CD4-positive, CD25-positive, alpha-beta regulatory T cell (primary cell): ENCODE measurements at places on chromosomes 6 and 20.

DNA sequence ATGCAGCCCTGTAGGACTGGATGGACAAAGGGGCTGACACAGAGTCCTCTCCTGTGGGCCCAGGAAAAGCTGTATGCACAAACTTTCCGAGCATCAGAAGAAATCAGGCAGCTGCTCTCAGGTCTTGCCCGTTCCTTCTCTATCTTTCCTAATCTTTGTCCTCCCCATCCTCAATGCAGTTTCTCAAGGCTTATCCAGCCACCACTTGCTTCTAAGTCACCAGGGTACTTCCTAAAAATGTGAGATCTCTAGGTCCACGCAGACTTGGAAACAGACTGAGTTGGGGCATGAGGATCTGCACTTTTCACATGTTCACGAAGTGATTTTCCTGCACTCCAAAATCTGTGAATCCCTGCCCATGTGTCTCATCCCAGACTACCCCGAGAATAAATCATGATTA, 394.5 kb upstream of the SLC35B3 start:
- DNase-seq = no peak
- no peaks in the 10 kb centered on the region for H3K4me1 ChIP-seq
- H3K4me3 ChIP-seq = no peak overlapping the region
- H3K27ac ChIP-seq = no peak overlapping the region
- H3K27me3 ChIP-seq = no peaks in the 10 kb centered on the region

DNA sequence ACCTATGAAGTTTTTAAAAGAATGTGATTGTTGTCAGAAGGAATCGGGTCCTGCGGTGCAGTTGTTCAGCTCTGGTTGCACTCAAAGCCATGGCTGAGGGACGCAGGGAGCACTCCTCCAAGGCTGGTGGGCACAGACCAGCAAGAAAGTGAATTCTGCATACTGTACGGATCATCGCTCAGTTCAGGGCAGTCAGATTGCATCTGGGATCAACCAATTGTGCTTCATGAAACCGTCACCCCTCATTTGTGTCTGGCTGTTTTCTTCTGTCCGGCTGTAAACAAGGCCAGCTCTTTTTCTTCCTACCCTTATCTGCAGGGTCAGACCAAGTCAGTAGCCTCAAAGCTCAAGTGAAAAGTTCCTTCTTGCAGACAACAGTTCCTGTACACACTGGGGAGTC, 478.3 kb downstream of the TFAP2A start:
- no peak overlapping the region for H3K4me3 ChIP-seq
- DNase-seq = no peak
- H3K27ac ChIP-seq = no peak overlapping the region
- no peaks in the 10 kb centered on the region for H3K4me1 ChIP-seq
- no peaks in the 10 kb centered on the region for H3K27me3 ChIP-seq

DNA sequence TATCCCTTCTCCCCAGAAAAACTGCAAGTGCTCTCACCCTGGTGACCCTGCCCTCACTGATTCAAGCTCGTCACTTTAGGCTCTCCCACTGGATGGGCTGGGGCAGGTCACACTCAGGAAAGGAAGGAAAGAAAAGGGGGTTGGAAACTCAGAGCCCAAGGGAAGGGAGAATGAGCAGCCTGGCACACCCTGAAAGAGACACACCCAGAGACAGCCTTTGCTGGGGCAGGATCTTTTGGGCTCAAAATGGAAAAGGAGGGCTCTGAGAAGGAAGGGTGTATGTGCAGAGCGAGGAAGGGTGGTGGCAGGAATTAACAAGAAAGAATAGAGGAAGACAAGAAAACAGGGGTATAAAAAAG, 2.5 kb downstream of the PPP1R18 start:
- peaks cover 5% of the 10 kb centered on the region for H3K36me3 ChIP-seq
- no peak for DNase-seq
- peak overlapping the region; percentile 89 for H3K4me3 ChIP-seq
- H3K27ac ChIP-seq = peak overlapping the region; percentile 96

GRCh38 chr20:47278907-47279348, 77.6 kb downstream of the ZMYND8 start:
- no peak overlapping the region for H3K27ac ChIP-seq
- no peaks in the 10 kb centered on the region for H3K4me1 ChIP-seq
- H3K4me3 ChIP-seq = no peak overlapping the region
- no peaks in the 10 kb centered on the region for H3K27me3 ChIP-seq

- no peaks in the 10 kb centered on the region for H3K4me1 ChIP-seq
- no peaks in the 10 kb centered on the region for H3K36me3 ChIP-seq
- H3K27ac ChIP-seq = no peak overlapping the region
- H3K27me3 ChIP-seq = no peaks in the 10 kb centered on the region
These were observed 149.6 kb upstream of the KCNK16 start for GRCh38 chr6:39471954-39472659.

GRCh38 chr20:40986774-40987173, 41.8 kb upstream of the TOP1 start:
- peak overlapping the region; percentile 10 for H3K4me3 ChIP-seq
- DNase-seq = no peak
- H3K27me3 ChIP-seq = no peaks in the 10 kb centered on the region
- peaks cover 24% of the 10 kb centered on the region for H3K4me1 ChIP-seq
- no peak overlapping the region for H3K27ac ChIP-seq

GRCh38 chr6:75084018-75084417, 121.8 kb downstream of the COL12A1 start:
- H3K36me3 ChIP-seq = no peaks in the 10 kb centered on the region
- H3K27me3 ChIP-seq = no peaks in the 10 kb centered on the region
- H3K4me1 ChIP-seq = no peaks in the 10 kb centered on the region

GRCh38 chr6:18990059-18990978, 603.2 kb downstream of the RNF144B start:
- H3K4me3 ChIP-seq = no peak overlapping the region
- no peaks in the 10 kb centered on the region for H3K27me3 ChIP-seq
- DNase-seq = no peak
- no peaks in the 10 kb centered on the region for H3K36me3 ChIP-seq

DNA sequence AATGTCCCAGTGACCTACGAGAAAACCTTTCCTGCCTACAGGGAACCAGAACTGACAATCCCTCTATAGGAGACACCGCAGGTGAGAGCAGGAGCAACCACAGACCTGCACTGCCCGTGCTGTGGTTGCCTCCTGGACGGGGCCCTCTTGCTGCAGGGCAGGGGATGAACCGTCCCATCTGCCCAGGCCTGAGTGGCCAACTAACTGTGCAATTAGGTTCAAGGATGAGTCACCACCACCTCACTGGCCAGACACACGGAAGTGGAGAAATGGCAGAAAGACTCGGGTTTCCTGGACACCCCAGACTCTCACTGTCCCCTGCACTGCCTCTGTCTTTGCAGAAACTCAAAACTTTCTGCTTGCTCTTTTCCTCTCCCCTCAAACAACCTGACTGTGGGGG, 13.8 kb upstream of the HLA-G start:
- no peaks in the 10 kb centered on the region for H3K4me1 ChIP-seq
- no peak overlapping the region for H3K27ac ChIP-seq
- no peak for DNase-seq
- no peaks in the 10 kb centered on the region for H3K36me3 ChIP-seq
- no peak overlapping the region for H3K4me3 ChIP-seq
- no peaks in the 10 kb centered on the region for H3K27me3 ChIP-seq

DNA sequence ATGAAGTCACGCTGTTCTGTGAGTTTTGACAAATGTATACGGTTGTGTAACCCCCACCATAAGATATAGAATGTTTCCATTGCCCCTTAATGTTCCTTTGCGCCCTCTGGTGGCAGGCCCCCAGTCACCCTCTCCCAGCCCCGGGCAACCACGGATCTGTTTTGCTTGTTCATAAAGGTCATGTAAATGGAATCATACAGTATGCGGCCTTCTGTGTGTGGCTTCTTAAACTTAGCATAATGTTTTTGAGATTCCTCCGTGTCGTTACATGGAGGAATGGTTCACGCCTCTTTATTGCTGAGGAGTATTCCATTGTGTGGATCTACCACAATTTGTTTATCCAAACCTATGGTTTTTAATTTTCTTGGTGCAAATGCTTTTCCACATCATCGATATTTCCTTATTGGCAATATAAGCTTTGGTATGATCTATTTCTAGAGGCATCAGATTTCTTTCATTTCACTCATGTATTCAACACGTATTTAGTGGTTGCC, 28.4 kb downstream of the LYRM2 start:
- no peak overlapping the region for H3K27ac ChIP-seq
- no peaks in the 10 kb centered on the region for H3K36me3 ChIP-seq
- no peak overlapping the region for H3K4me3 ChIP-seq
- peak; percentile 62 for DNase-seq
- H3K27me3 ChIP-seq = no peaks in the 10 kb centered on the region
